ENCODE measurements at places on chromosomes 16 and 17. TPM values are rescaled to one million over a fixed set of nuclear protein-coding genes. Genes with fewer than 3 reads are reported as not detected.
A peak's percentile ranks its signal among the peaks of the same experiment; 100 is the strongest.

DNA sequence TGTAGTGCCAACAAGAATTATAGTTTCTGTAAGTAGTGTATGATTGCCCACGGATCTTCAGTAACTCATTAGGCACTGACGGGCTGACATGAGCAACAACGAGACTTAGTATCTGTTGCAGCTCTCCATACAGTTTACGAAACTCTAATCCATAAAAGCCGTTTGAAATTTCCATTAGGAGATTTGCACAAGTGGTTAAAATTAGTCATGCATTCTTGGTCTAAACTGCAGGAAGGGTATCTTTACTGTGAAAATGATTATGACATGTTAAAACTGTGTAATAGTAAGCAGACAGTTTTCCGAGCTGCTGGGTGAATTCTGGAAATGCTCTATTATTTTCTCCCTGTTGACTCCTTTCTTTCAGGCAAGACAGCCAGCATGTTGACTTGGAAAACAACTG, 605.0 kb downstream of the WWOX start:
- DNase-seq: no peak

- peak; percentile 82 for DNase-seq
These were observed 36.6 kb upstream of the ACSM2B start for GRCh38 chr16:20612551-20613480.

DNA sequence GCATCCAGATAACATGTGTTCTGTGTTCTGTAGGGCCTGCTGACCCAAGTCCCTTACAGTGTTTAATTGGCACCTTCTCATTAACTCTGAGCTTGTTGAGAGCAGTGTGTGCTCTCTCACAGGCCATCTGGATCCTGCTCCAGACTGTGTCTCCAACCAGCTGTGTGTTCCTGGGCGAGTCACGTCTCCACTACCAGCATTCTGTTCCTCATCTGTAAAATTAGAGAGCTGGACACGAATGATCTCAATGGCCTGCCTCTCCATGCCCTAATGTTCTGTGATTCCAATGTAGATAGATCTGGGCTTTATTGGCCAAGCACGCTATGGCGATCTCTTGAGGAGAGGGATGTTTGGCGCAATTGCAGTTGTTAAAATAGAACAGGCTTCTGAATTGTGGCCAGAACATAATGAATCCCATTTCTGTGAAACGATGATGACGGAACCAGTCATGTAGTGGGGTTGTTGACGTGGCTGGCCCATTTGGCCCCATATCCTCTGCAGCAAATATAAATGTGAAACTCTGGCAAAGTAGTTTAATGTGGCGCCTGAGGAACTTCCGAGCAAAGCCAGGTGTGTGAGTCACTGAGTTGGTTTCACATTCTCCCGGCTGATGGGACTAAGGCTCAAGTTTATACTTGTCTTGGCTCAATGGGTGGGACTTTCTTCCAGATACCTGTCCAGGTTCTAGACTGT, 22.2 kb downstream of the TBX4 start:
- DNase-seq: no peak

GRCh38 chr17:38891441-38891840, 21.6 kb downstream of the LASP1 start:
- no peak for DNase-seq

DNA sequence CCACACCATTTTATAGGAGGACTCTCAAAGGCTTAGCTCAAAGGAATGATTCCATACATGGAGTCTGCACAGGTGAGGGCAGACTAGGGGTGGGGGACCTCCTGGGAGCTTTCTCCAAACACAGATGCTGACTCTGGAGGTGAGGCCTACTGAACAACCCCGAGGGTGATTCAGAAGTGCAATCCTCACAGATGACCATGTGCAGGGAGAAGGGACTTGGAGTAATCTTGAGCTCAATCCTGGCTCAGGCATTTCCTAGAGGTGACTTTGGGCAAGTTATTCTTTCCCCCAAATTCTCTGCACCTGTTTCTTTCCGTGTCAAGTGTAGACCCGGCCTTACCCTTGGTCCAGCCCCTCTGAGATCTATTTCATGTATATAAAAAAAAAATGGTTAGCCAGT, 401.5 kb downstream of the SLC39A11 start:
- no peak for DNase-seq

DNA sequence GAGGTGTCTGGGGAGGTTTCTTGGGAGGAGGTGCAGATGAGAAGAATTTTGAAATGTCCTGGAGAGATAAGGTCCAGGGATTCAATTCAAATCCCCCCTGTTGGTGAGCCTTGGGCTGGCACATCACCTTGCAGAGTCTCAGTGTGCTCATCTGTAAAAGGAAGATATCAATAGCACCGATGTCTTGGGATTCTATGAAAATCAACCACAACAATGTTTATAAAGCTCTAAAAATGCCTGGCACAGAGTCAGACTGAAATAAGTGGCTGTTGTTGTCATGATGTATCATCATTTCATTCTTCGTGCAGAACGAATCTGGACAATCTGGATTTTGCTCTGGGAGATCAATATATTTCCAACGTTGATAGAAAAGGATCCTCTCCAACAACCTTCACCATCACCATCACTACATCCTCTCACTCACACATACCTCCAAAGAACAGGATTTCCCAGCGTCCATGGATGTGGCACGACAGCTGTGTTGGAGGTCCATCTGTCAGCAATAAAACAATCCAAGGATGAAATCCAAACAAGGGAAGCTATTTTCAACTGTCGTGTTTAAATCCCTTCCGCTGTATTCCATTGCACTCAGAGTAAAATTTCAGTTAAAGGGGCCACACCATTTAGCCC, 393.7 kb upstream of the DYNLRB2 start:
- DNase-seq: no peak

DNA sequence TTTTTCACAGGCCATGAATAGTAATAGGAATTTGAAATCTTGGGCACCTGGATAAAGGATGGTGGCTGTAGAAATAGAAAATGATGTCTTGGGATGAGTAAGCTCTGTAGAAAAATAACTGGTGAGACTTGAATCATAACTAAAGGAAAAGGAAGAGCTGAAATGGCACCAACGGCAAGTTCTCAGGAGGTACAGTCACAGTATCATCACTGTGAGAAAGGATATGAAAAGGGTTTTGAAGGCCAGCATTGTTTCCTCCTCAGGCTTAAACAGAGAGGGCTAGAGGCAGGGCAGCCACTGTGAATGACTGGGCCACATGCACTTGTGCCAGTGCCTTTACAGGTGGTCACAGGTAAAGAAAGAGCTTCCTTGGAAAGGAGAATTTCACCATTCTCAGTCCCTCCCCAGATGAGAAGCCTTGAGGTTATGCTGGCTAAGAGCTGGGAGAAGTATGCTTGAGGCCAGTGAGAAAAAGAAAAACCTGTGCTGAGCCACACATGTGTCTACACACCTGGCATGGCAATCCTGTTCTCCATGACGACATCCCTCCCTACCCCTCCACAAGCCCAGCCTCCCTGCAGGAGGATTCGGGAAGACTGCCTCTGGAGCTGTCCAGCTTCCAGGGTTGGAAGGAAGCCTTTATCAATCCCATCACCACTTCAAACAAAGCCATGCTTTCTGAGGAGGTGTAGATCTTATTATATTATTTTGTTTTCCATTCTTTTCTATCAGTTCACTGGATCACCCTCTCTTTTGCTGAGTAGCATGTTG, 3.8 kb upstream of the ANKFN1 start:
- DNase-seq: no peak

DNA sequence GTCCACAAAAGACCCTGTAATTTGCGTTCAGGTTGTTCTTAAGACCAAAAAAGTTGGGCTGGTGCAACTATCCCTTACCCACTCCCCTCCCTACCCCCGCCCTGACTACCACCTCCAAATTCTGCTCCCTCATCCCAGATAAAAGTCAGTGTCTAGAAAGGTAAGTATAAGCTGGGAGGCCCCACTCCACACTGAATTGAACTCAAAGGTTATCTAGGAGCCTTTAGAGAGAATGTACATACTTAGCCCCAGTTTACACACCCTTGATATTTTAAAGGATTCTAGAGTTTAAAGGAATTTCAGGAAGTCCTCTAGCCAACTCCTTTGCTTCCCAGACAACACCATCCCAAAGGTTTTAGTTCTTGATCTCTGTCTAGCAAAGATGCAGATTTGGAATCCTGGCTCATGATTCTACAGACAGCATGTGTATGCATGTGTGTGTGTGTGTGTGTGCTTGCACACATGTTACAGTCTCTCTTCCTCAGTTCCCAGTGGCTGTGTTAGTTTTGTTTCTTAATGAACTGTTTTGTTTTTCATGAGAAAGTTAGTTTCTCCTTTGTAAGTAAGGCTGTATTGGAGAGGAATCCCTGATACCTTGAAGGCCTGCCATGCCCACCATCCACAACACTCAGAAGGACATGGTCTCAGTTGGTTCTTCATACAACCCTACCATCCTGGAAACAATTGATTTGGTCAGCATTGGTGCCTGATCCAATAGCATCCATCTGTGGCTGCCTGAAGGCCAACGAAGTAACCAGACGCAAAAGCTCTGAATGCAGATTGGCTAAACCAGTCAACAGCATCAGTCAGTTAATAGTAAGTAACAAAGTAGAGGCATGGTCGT, 281.3 kb downstream of the SOX9 start:
- DNase-seq: no peak

DNA sequence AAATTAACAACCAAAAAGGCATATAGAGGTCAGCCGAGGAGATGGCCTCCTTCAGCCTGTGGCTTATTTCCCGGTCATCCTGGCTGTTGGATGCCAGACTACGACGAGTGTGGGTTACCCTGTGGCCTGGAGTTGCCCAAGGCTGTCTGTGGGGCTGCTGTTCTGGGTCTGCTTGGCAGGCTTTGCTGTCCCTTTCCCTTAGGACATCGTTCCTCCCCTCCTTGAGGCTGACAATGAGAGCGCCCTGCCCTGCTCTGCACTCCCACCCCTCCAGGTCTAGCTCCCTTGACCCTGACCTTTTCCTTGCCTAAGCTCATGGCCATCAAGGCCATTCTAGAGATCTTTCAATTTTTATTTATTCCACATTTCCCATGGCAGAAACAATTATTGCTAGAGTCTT, 1.9 kb upstream of the CBFB start:
- DNase-seq: peak; percentile 41

DNA sequence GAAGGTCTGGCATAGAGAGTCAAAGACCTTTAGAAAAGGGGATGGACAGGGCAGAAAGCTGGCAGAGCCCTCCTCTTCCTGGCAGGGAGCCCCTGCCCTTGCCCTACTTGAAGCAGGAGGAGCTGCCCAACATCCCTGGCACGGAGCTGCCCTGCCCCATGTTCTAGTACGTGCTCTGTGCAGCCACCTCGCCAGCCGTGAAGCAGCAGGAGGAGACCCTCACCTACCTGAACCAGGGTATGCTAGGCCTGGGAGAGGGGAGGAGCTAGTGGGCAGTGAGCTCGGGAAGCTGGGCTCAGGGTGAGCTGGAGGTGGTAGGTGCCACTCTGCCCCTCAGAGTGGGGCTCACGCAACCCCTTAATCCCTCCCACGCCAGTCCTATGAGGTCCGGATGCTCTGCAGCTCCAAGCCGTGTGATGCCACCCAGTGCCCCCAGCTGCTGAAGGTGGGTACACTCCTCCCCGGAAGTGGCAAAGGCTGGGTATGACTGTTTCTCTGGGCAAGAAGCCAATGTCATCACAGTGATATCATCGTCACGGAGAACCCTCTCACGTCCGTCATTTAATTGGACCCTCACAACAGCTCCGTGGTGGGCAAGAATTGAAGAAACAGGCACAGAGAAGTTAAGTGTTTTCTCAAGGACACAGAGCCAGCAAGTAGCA, 12.7 kb upstream of the STAC2 start:
- DNase-seq: no peak

DNA sequence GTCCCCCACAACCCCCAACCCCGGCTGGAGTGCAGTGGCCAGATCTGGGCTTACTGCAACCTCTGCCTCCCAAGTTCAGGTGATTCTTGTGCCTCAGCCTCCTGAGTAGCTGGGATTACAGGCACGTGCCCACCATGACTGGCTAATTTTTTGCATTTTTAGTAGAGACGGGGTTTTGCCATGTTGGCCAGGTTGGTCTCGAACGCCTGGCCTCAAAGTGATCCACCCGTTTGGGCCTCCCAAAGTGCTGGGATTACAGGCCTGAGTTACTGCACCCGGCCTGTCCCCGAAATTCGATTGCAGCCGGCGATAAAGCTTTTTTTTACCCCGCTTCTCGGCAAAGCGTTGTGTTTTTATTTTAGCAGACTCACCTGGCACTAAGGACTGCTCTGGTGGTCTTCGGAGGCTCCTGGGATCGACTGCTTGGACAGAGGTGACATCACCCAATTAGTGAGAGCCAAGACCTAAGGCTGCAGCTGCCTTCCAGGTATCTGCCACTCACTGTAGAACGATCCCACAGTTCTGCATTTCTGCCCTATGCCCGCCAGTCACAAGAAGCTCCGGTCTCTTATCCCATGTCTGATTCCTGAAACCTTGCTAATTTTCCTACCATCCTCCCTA, 82.2 kb upstream of the ARL4D start:
- no peak for DNase-seq

- no peak for DNase-seq
These were observed 26.1 kb downstream of the MRPS23 start for GRCh38 chr17:57823469-57824401.

DNA sequence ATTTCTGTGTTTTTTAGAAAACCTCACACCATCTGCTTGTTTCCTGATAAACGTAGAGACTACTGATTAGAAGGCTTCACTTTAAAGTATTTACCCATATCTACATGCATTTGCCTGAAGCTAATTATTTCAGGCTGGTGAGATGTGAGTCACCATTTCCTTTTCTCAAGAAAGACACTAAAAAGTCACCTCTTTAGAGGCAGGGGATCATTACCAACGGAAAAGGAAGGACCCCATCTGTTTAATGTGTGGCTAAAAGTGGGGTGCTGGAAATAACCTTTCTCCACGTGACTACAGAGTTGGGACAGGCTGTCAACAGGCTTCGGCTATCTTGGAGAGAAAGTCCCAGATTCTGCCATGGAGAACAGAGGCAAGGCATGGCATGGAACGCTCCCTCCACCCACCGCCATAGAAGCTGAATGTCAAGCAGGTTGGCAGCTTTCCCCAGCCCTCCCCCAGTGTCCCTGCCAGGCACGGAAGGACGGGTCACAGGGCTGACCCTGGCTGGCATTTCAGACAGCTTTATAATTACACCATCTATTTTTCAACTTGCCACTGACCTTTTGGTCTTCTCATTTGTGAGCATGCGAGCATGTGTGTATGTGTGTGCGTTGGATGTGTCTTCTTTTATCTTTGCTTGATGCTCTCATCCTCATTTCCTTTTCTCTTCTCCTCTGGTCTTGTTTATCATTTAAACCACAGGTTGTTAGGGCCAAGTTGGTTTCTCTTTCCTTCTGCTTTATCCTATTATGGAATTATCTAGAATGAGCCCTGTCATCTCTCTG, 157.0 kb downstream of the CPPED1 start:
- DNase-seq: no peak

- no peak for DNase-seq
These were observed 24.7 kb upstream of the TMC7 start for GRCh38 chr16:18959031-18959505.

GRCh38 chr16:66481943-66482390, 54.9 kb downstream of the BEAN1 start:
- DNase-seq: no peak

- no peak for DNase-seq
These were observed 14.7 kb downstream of the ANKRD13B start for GRCh38 chr17:29607557-29608195.

The SOCS3 gene
- total RNA-seq: 10.3 TPM

The NLGN2 gene
- total RNA-seq: 18.8 TPM

The PHF12 gene
- 54.3 TPM for total RNA-seq

The TBC1D3D gene
- not detected for total RNA-seq

The ZNF652 gene
- 83.1 TPM for total RNA-seq

The TCAP gene
- not detected for total RNA-seq

The BCL6B gene
- total RNA-seq: 0.71 TPM

The KCNH4 gene
- not detected for total RNA-seq

The KRT32 gene
- not detected for total RNA-seq

The ANKRD13B gene
- 5.4 TPM for total RNA-seq

The TBC1D3G gene
- total RNA-seq: not detected

The PRSS36 gene
- 3.5 TPM for total RNA-seq

The FAM171A2 gene
- total RNA-seq: 1.5 TPM
